ENCODE measurements at places on chromosomes 2 and 18.

DNA sequence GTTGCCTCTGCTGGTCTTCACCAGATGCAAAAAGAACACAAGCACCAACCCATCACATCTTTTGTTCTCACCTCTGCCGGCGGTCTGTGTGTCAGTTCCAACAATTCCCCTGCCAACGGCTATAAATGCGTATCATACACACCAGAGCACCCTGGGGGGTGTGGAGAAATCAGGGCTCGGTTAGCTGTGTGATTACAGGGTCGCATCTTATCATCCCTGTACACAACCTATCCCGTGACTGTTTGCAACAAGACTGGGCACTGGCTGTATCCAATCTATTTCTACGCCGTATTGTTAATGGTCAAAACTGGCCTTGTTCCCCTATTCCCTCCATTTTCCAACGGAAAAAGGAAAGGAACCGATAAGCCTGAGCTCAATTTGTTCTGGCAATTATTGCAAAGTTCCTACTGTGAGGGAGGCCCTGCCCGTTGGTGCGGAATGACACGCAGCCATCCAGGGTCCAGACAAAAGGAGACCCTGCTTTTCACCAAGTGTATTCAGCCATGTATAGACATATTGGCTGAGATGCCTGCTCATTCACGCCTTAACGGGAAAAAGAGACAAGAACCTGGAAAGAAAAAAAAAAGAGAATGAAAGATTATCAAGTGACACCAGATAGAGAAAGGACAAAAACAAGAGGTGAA is 136.9 kb downstream of the CDH20 start:
- no peak for DNase-seq

DNA sequence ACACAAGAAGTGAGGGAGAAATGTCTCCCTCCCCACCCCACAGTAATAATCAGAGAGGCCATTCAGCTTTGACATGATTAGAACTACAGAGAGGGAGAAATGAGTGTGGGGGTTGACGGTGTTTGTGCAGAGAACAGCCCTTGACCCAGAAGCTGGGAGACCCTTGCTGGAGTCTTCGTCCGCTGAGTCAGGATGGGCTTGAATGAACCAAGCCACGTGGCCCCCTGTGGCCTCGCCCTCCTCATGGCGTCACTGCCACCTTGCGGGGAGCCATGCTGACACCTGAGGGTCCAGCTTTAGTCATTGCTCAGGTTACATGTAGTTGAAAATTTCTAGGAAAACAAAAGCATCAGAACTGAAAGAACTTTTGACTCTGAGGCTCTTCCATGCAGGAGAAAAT is 101.2 kb downstream of the DGKD start:
- DNase-seq = no peak

GRCh38 chr2:55729136-55729685 is 35.6 kb upstream of the PNPT1 start:
- no peak for DNase-seq

DNA sequence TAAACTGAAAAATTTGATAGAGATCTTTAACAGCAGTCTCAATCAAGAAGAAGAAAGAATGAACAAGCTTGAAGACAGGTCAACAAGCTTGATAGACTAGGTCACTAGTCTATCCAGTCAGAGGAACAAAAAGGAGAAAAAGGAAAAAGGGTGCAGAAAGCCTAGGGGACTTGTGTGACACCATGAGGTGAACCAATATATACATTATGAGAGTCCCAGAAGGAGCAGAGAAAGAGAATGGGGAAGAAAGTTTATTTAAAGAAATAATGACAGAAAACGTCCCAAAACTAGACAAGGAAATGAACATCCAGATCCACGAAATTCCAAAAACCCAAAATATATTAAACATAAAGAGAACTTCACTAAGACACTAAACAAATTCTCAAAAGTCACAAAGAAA is 84.5 kb downstream of the VAPA start:
- DNase-seq = no peak

DNA sequence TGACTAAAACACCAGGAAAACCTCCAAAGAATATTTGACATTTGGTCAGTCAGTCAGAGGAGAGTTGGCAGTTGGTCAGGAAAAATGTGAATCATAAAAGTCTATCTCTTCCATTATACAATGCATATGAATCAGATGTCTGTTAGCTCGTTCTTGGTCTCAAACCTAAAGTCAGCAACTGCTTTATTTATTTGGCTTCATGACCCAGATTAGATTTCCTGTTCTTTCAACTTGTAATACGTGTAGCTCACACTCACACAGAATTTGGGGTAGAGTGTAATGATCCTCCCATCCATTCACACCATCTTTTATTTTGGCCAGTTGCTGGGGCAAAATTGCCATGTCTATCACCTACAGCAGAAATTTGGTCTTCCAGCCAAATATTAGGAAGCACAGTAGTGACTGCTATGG is 81.9 kb upstream of the COL5A2 start:
- DNase-seq = no peak

DNA sequence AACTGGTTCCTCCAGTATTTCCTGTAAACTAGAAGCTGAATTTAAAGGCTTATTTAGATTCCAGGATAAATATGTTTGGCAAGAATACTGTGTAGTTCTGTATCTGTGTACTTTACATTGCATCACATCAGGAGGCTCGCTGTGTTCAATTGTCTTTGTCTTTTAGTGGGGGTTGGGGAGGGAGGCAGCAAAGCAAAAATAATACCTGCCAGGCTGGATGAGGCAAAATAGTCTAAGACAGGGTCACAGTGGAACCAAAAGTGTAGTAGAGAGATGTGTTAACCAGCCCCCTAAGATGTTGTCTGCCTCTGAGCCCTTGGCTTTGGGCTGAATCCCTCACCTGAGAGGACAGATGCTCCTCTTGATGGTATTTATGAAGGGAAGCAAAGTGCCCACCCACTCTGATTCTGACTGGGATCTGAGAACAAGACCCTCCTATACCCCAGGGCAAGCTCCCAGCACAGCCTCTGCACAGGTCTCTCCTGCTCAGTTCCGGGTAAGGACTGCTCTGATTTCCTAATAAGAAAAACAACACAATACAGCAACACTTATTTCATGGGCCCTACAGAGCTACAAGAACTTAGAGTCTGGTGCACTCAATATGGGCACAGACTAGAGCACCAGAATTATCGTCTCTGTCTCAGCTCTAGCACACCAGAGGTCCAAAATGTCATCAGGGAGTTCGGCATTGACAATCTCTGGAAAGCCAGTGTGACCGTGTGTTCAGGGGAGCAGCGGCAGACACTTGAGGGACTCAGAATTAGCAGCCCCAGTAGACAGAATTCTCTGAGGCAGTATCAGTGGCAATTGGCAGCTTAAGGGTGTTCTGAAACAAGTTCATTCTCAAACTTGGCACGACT is 7.2 kb upstream of the AFTPH start:
- DNase-seq = no peak

- DNase-seq = no peak
These were observed 31.0 kb downstream of the MRPS9 start for GRCh38 chr2:105068875-105069274.

- no peak for DNase-seq
These were observed 1.8 kb downstream of the PCGF1 start for GRCh38 chr2:74505448-74506246.

GRCh38 chr2:134337631-134338030 is 83.8 kb downstream of the MGAT5 start:
- DNase-seq = no peak

GRCh38 chr2:28247734-28248133 is 144.9 kb upstream of the FOSL2 start:
- DNase-seq = no peak

DNA sequence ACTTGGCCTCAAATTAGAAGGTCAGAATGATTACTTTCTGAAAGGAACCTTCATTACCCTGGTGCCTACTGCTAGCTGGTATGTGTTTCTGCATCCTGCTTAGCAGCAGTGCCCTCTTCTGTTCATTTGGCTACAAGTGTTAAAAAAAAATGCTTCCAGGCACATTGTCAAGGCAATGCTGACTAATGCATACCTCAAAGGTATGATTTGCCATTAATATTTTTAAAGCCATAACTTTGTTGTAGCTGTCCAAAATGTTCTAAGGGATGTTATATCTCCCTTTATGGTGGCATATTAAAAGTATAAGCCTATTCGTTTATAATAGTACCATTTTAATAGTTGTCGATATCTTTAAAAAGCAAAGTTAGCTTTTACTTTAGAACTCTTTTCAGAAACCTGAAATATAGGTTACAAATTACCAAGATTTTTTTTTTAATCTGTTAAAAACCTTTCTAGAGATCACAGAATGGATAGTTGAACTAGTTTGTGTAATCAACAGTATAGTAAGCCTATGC is 52.0 kb upstream of the FAM171B start:
- peak; percentile 49 for DNase-seq

DNA sequence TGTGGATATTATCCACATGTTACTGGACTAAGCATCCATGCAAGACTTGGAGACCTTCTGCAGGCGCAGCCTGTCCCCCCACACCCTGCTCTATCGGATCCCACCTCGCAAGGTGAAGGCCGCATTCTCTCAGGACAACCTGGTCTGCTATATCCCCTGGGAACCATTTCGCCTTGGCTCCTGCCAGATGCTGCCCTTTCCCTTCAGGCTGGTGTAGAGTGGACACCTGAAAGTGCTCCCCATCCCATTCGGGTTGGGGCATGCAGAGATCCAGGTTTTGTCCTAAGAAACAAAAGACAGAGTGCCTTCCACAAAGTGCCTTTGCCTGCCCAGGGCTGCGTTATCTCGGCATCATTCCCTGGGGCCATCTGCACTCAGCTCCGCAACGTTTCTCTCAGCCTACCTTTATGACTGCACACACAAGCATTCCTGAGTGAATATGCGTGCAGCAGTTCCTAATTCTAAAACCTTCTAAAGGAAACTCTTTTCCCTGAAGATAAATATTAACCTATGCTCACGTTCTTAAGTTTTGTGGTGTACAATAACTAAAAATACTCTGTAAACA is 20.5 kb downstream of the FHL2 start:
- no peak for DNase-seq

DNA sequence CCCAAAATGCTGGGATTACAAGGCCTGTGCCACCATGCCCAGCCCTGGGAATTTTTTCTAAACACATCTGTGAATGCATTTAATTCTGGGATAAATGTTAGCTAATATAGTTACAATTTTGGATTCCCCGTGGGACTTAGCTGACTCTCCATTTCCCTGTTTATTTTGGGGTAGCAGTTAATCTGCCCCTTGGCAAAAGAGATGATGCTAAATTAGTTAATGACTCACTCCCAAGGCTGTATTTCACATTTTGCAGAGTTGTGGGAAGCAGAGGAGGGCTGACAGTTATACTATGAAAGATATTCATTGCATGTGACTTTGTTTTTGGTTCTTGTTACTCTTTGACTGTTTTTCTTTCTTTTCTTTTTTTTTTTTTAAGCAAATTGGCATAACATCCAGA is 3.2 kb downstream of the MTHFD2 start:
- DNase-seq = no peak

GRCh38 chr2:8607606-8608005 is 74.2 kb upstream of the ID2 start:
- DNase-seq = no peak

DNA sequence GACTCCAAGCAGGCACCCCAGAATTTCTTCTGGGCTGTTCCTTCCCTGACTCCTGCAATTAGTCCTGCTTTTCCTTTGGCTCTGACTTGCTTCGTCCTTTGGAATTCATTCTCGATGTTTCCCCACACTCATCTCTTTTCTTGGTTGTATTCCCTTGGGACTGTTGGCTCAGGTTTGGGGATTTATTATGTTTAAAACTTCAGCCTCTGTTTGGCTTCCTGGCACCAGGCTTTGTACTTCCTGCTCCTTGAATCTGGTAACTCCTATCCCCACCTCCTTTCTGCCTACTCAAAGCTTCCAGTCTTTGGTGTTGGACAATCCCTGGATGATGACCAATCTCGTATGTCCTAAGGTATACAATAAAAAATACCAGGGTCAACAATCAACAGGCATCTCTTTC is 1.8 kb upstream of the KCNE4 start:
- DNase-seq = no peak

GRCh38 chr18:47490882-47491281 is 239.4 kb upstream of the SKOR2 start:
- no peak for DNase-seq

GRCh38 chr2:234076451-234076850 is 25.9 kb downstream of the SPP2 start:
- DNase-seq = no peak

- DNase-seq = no peak
These were observed 36.4 kb upstream of the GLI2 start for GRCh38 chr2:120699292-120699691.

DNA sequence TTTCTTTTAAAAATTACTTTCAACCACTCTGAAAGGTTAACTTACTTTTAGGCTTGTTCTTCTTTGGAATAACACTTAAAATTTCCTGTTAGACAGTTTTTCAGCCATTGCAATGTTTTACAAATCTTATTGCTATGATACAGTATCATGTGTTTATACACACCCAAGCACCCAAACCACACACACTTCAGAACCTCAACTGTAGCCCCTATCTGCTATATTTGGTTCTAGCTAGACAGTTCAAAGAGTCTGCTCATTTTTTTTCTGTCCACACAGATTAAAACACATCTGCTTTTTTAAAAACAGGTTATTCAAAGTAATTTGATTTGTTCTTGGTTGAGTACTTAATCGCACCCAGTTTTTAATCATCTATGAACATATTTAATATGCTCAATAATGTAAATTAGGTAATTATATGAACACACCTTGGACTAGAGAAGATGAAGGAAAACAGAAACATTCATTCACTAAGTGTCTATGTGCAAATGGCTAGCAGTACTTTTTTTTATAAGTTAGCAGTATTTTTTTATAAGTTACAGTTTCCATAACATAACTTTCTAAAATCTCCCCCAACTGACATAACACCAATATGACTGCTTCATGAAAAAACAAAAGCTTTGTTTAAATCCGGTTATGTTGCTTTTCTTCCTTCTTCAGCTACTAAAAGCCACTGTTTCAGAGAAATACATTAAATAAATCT is 17.6 kb downstream of the FBXO11 start:
- DNase-seq = no peak

DNA sequence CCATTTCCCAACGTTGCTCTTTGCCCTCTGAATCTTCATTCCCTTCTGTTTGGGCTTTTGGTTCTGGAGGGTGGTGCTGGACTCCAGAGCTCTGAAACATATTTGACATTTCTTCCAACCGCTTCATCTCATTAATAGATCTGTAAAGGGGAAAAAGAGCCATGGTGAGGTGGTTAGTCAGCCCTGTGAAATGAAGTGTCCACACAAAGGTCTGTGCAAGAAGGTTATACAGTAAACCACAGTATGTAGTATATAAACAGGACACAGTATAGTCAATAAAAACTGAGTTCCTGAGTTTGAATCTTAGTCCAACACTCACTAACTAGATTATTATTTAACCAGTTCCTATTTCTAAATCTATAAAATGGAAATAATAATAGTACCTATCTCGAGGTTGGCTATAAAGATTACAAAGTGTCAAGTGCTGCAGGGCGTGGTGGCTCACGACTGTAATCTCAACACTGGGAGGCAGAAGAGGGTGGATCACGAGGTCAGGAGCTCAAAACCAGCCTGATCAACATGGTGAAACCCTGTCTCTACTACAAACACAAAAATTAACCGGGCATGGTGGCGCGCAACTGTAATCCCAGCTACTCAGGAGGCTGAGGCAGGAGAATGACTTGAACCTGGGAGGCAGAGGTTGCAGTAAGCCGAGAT is 13.1 kb downstream of the STARD7 start:
- no peak for DNase-seq

All from NCI-H2081 treated with DMSO at 0.1 percent for 48 hours (cell line).